ENCODE measurements at places on chromosomes 7 and 10.

DNA sequence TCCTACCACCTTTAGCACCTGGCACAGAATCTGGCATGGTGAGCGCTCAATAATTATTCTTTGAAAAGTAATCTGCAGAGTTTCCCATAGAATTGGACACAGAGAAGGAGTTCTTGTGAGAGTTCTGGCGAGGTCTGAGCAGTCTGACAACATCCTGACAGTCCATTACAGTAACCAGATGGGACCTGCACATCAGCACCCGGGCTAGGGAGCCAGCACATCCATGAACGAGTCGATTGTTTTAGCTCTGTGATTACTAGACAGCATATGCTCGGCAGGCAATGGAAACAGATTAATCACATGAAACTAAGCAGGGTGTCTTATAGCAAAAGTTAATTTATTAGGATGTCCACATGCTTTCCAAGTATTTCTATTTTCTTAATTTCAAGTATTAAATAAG is 96.7 kb downstream of the SEMA3D start:
- DNase-seq: no peak

DNA sequence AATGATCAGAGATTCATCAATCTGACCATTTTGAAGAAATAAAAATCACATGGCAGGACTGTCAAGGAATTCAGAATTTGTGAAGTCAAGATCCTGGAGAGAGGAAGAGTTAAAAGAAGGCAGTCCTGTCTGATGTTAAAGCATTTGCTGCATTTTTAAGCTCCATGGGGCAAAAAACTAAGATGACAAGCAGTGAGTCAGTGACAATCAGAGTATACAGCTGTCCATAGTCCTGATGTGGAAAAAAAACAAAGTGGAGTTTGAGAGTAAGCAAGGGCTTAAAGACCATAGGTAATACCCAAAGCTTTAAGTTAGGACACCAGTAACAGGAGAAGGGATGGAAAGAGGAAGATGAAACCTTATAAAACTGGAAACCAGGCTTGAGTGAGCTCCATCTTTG is 412.7 kb upstream of the ANKRD30A start:
- no peak for DNase-seq

DNA sequence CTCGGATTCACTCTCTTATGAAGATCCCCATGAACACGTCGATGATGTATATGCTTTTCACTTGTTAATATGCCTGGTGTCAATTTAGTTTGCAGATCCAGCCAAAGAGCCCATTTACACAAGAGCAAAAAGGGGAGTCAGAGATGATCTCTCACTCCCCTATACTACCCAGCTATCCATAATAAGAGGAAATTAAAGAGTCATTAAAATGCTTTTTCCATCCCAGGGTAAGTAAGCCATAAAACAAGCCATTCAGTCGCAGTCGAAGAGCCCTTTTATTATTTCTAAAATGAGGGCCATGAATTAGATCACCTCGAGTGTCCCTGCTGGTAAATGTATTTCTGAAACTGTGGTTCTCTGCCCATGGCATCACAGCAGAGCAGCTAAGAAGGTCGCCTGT is 41.2 kb downstream of the CHCHD3 start:
- no peak for DNase-seq

GRCh38 chr10:25102147-25102822 is 72.5 kb upstream of the GPR158 start:
- no peak for DNase-seq

- no peak for DNase-seq
Measured at GRCh38 chr7:10355816-10356215, 617.9 kb upstream of the PHF14 start.

- DNase-seq: no peak
Measured at GRCh38 chr7:107682886-107683285, 22.3 kb downstream of the SLC26A4 start.

DNA sequence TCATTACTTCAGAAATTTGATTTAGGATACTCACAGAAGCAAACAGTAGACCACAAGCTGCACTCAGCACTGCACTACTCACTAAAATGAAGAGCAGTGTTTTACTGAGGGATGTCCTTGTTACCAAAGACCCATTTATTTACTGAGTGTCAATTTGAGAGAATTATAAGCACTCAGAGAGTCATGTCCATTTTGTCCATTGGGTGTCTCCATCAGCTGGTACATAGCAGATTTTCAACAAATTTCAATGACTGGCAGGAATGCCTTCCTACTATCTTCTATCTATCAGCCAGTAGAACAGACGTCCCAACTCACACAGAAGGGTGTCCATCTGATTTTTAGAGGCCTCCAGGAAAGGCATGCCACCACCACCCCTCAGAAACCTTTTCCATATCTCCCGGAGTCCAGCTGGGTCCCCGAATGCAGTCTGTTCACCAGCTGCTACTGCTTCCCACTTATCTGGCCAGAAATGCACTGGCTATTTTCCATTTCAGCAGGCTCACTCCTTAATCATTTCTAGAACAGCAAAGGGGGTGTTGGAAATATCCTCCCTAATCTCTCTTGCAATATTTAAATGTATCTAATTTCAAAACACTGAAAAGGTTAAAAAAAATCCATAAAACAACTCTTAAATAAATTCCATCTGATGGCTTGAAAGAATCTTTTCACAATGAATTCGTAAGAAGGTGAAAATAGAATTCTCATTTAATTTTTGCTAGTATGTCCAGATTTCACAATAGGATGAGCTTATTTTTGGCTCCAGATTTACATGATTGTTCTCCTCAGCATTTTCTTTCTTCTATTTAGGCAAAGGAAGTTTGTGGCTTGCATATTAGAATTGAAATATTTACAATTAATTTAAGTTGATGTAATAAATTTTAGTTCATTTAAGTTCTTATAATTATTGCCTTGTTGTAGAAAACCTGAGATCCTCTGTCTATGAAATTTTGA is 1164.0 kb upstream of the CELF2 start:
- DNase-seq: no peak

GRCh38 chr7:2191016-2191415 is 41.7 kb downstream of the MAD1L1 start:
- no peak for DNase-seq

GRCh38 chr7:2979951-2980350 is 63.7 kb downstream of the CARD11 start:
- DNase-seq: no peak

GRCh38 chr7:47483604-47484273 is 98.2 kb downstream of the TNS3 start:
- no peak for DNase-seq

- peak; percentile 40 for DNase-seq
Measured at GRCh38 chr7:117731455-117731854, 141.8 kb downstream of the CTTNBP2 start.

GRCh38 chr7:158291998-158292397 is 295.6 kb downstream of the PTPRN2 start:
- no peak for DNase-seq

DNA sequence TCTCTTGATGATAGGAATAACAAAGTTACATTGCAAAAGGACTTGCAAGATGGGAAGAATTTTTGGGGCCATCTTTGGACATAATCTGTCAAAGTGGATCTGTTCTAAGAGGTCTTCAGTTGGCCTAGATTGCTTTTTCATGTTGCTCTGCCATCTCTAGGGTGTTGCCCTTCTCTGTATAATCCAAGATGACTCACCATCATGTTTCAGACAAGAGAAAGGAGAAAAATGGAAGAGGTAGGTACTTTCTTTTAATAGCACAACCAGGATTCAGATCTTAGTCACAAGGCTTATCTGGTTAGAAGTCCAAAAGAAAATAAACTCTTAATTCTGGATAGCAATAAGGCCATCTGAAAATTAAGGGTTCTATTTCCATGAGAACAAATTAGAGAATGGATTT is 38.7 kb upstream of the FOXP2 start:
- no peak for DNase-seq

DNA sequence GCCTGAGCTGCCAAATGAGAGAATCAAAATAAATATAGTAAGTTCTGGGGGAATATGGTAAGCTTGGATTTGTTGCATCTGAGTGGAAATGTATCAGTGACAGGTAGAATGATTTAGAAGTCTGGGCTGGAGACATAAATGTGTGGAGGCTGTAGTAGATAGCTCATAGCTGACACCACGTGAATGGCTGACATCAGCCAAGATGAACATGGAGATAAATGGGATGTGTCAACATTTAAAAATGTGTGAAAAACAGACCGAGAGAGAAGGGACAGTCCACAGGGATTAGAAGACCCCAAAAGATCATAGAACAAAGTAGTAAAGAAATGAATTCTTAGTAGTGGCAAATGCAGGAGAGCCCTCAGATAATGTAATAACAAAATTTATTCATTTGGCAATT is 40.9 kb downstream of the NAMPT start:
- DNase-seq: no peak

GRCh38 chr10:5692461-5693358 is 8.1 kb downstream of the TASOR2 start:
- peak; percentile 76 for DNase-seq

DNA sequence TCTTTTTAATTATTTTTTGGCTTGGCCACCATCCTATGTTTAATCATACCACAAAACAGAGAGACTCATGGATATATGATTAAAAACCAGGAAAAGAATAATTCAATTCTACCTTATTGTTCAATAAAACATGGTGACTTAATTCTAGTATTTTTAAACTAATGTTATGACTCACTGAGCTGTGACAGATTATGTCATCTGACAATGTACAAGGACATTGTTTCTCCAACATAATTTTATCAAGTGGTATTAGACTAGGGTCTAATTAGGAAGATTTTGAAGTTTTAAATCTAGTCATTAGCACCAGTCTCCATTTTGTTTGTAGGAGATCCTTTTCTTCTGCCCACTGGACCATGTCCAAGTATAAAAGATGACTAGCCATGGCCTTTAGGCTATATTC is 199.3 kb upstream of the MDFIC start:
- no peak for DNase-seq

DNA sequence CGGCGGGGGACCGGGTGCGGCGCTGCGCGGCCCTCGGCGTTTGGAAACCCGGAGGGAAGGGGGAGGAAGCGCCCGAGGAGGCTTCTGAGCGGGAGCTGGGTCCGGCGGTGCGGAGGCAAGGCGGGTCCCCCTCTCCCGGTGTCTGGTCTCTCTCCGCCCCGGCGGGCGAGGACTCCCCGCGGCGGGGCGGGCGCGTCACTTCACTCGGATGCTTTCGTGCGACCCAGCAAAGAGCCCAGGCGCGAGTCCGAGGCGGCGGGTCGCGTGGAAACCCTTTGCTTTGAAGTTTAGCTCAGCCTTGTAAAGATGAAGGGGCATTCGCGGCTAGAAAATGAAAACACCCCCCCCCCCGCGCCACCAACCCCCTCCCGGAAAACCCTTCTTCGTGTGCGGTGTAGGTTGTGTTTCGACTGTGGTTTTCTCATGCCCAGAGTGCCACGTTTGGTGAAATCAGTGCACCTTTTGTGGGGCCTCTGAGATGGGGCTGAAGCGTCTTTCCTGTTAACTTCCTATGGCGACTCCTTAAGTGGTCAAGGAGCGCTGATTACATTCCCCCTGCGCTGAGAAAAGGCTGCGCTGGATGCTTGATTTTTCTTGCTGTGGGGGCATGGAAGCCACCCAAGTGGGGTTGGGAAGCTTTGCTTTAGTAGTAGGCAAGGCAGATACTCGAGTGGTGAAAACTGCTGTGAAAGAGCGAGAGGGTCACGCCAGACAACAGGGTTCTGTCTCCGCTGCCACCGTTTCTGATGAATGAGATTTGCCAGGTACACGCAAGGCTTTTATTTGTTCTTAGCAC is 876 bp downstream of the GNAI1 start:
- no peak for DNase-seq

- DNase-seq: no peak
Measured at GRCh38 chr7:77931841-77932240, 133.3 kb downstream of the PHTF2 start.

DNA sequence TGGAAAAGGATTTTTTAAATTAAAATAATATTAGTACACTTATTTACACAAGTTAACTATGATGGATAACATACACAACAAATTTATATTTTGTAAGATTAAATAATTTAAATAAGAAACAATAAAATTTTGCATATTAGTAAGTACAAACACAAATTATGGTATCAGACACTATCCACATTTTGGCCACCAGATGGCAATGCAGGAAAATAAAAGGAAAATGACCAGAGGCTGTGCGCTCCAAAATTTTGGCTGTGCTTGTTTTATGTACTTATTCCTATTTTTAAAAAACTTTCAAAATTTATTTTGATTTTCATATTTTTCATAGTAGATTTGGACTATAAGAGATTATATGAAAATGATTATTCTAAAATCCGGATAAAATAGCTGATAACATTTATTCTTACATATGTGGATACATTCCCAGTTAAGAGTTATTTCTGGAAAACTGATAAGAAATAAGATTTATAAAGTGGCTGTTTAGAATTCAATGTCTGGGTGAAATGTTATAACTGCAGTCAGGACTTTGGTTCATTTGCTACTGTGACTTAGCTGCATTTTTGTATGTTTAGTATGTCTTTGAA is 274.7 kb upstream of the HGF start:
- DNase-seq: no peak

- DNase-seq: no peak
Measured at GRCh38 chr10:21417172-21417712, 108.2 kb downstream of the SKIDA1 start.

DNA sequence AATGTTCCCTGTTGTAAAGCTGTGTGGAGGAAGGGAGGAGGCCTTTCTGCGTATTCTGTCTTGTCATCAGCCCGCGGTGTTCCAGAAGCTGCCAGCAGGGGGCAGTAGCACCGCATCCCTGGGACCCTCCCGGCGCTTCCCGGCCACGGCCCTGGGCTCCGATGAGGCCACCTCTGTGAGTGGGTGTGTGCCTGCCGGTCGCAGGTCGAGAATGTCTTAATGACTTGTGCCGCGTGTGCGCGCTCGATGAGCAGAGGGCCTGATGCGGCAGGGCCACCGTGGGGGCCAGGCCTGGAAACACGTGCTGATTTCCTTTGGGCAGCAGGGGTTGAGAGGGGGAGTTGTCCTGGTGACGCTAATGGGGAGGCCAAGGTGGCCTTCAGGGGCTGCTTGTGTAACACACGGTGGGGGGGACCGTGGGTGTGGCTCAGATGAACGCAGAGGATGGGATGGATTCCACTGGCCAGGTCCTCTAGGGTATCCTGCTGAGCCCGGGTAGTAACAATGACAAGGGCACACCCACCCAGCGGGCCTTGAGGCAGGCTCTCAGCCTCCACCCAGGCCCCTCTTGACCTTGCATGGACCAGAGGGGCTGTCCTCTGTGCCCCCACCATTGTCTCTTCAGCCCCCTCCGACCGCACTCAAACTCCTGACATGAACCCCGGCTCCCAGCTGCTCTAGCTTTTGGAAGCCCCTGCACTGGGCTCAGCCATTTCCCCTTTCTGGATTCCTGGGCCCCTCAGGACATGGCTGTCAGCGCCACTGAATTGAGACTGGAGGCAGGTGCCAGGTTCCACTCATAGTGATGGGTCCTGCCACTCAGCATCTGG is 135.9 kb upstream of the PODXL start:
- DNase-seq: peak; percentile 69

- DNase-seq: peak; percentile 58
Measured at GRCh38 chr7:7201578-7202374, 19.4 kb downstream of the C1GALT1 start.

GRCh38 chr10:122021828-122022227 is 32.9 kb downstream of the TACC2 start:
- no peak for DNase-seq

DNA sequence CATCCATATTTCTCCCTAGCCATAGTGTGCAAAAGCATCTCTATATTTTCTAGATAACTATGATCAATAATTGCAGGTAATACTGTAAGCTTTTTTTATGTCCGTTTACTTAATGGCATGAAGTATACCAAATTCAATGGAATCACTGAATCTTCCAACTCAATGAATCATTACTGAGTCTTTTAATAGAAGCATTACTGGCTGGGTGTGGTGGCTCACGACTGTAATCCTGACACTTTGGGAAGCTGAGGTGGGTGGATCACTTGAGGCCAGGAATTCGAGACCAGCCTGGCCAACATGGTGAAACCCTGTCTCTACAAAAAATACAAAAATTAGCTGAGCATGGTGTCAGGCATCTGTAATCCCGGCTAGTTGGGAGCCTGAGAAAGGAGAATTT is 372.5 kb downstream of the BMPER start:
- no peak for DNase-seq
